C1 segment of cervical spinal cord (tissue), 14 donors: ENCODE measurements at places on chromosomes 12 and 14.

- DNase-seq, result no peak
These were observed 24.1 kb downstream of the CEP83 start for GRCh38 chr12:94435511-94435927.

DNA sequence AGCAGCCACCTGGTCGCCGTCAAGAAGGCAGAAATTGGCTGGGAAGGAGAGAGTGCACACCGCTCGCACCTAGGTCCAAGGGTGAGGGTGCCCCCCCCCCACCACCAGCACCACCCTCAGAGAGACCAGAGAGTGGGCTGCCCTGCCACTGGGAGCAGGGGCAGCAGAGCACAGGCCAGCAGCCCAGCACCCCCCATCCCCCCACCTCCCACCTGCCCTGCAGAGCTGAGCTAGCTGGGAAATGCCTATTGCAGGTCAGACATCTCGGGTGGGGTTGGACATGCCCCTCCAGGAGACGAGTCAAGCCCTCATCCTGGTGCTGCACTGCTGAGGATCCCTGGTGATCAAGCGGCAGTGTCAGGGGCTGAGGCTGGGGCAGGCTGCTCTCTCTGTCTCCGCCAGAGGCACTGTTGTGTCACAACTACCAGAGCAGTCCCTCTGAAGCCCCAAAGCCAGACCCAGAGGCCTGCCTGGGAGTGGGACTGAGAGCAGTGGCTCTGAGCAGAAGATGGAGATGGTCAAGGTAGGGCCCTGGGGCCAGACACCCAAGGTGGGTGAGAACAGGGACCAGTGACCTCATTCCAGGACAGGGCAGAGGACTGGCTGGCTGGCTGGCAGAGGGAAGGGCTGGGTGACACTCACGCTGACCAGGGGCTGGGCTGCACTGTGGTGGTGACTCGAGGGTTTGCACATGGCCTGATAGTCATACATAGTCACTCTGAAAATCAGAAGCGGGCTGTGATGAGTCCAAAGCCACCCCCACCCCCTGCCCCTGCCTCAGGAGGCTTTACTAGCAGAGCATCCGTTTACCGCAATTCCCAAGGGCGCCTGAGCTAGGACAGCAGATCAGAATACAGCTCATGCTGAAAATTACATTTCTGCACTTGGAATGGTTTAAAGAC, 19.7 kb upstream of the LRTM2 start:
- DNase-seq, result no peak

- DNase-seq, result no peak
These were observed 77.6 kb upstream of the DACT1 start for GRCh38 chr14:58560208-58560607.

- DNase-seq, result no peak
These were observed 348.0 kb upstream of the SOX5 start for GRCh38 chr12:24297516-24297915.

GRCh38 chr14:39050389-39050788, 52.6 kb downstream of the SEC23A start:
- DNase-seq, result no peak
